ENCODE measurements at places on chromosomes 1 and 21.

DNA sequence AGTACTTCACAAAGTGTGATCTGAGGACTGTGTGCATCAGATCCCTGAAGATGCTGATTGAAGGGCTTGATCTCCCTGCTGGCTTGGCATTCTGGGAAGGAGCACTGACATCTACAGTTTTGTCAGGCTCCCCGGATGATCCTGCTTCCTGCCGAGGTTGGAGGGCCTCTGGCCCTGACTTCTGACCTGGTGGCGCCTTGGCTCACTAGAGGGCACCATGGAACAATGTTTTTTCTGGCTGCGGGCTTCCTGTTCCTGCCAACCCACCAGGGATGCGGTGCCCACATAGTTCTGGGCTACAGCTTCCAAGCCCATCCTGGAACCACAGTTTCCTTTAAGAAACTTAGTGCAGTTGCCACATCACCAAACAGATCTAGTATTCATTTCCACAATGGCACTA is 38.8 kb upstream of the RASAL2 start:
- peak; percentile 51 for DNase-seq

DNA sequence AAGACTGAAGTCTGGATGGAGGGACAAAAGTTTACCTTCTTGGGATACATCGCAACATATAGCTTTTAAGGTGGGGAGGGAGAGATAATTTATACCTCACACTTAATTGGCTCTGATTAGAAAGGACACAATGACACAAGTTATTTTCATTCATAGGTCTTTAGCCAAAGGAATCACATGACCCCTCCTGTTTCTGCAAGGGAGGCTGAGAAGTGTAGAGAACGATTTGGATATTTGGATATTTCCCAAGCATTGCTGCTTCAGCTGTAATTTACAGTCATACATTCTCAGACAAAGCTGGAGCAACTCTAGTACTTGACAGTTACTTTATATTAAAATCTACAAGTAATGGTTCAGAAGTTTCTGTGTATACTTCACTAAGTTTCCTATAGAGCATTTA is 24.2 kb downstream of the DAP3 start:
- no peak for DNase-seq

GRCh38 chr1:204368996-204369726 is 9.4 kb upstream of the PLEKHA6 start:
- peak; percentile 24 for DNase-seq

DNA sequence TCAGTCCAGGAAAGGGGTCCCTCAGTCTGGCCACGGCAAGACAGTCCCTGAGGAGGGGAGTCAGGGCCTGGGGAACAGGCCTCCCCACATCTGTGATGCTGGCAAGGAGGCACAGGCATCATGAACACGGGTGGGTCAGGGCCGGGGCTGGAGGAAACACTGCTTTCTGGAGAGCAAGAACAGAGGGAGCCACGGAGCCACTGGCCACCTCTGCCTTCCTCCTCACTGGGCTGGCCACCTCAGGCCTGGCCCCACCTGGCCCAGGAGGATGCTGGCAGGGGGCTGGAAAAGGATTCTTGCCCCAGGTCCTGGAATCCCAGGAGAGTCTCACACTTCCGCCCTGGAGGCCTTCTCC is 15.7 kb downstream of the BLACAT1 start:
- DNase-seq = no peak

DNA sequence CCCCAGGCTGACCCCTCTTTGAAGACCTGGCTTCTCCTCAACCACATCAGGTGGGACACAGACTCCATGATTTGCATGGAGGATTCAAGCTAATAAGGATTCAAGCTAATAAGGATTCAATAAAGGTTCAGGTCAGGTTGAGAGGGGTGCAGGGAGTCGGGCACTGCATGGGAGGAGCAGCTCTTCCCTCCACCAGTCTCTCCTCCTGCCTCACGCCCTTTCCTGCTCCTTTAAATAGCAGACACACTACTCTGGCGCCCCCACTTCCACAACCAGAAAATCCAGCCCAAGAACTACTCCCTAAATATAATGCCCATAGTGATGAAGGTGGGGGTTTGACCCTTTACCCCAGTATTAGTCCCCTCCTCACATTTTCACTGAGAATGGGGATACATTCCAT is 7.1 kb downstream of the MEX3A start:
- peak; percentile 39 for DNase-seq

DNA sequence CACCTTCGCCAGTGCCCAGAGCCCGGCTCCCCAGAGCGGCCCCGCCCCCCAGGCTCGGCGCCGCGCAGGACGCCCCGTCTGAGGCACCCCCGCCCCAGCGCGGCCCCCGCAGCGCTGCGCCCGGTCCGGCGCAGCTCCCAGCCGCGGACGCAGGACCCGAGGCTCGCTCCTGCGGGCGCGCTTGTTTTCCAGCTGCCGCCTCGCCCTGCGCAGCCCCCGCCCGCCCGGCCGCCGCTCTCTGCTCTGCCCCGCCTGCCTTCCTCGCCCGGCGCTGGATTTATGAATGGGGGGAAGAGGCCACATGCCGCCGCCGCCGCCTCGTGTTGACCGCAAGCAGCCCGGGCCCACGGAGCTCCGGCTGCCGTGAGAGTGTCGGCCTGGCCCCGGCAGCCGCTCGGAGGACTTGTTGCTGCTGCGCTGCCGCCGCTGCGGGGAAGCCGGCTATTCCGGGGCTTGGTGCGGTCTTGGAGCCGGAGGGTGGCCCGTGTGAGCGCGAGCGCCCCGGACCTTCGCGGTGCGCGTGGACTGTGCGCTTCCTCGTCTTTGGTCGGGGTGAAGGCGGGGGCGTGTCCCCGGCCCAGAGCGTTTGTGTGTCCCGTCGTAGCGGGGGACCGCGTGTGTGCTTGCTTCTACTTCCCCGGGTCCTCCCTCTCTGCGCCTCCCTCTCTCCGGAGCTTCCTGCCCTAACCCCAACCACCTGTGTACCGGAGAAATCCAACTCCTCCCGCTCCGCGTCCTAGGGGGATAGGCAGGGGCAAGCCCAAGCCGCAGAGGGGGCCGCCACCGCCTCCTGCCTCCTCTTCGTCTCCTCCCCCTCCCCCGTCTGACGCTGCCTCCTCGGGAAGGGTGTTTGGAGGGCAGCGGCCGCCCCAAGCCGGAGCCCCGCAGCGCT is 736 bp downstream of the KCNC4 start:
- DNase-seq = peak; percentile 55

DNA sequence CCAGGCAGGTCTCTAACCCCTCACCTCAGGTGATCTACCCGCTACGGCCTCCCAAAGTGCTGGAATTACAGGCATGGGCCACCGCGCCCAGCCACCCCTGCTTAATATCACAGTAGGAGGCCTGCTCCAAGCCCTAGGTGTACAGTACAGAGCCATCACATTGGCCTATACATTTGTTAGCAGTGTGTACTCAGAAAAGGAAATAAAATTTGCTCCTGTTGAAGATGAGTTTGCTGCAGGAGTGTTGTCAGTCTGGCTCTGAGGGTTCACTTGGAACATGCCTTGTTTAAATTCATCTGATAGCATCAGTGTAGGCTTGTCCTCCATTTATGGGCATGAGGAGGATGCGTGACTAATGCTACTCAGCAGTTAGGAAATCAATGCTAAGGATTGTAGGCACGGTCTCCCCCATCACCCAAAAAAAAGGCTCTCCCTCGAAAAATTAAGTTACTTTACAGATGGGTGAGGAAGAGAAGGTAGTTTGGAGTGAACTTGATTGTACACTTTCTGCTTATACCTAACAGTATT is 4.6 kb upstream of the ENAH start:
- no peak for DNase-seq

- no peak for DNase-seq
These were observed 60.2 kb upstream of the ACTRT2 start for GRCh38 chr1:2961081-2961480.

GRCh38 chr1:96039910-96040309 is 681.7 kb upstream of the PTBP2 start:
- no peak for DNase-seq

GRCh38 chr1:178417858-178418257 is 78.9 kb downstream of the CLEC20A start:
- DNase-seq = no peak

- DNase-seq = no peak
These were observed 32.9 kb downstream of the DUSP10 start for GRCh38 chr1:221708987-221709386.

DNA sequence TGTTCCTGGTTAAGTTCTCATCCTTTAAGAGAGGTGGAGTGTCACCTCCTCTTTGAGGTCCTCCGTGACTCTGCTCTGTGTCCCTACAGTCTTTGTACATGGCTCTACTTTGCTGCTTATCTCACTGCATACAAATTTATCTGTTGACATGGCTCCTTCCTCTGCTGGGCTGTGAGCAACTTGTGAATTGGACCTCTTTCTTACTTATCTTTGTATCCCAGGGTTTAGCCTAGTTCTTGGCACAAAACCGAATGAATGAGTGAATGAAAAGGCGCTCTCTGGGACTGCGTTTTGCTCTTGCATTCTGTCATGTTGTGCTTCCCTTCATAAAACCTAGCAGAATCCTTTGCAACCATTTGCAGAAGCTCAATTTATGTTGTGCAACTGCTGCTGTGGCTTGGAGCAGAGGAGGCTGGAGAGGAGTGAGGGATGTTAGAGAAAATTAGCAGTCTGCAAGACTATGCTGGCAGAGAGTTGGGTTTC is 12.4 kb downstream of the SLC26A9 start:
- DNase-seq = peak; percentile 85

DNA sequence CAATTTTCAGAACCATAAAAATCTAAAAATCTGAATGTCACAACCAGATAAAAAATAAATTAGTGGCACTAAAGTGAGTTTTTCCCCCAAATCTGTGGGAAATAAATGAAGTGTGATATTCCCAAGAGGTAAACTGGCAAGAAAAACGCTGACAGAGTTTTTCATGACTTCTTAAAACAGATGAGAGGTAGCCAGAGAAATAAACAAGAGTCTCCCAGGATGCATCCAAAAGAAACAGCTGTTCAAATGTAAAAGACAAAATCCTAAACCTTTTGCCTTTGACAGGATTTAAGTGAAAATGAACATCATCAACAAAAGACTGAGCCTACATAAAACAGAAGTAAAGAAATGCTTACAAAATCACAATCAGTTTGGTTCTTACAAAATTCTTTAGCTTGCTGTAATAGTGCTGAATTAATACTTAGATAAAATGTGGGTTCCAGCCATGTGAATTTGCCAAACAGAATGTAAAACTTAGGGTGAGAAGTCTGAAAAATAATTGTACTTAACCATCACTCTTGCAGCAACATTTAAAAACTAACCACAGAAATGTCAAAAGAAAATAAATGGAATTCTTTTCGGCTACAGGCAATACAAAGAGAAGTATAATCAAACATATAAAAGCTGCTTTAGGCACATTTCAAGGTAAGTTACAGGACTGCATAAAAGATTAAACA is 133.6 kb downstream of the EIF4G3 start:
- no peak for DNase-seq

GRCh38 chr1:207015791-207016190 is 16.8 kb downstream of the C1orf116 start:
- no peak for DNase-seq

GRCh38 chr1:8541961-8542521 is 224.1 kb downstream of the SLC45A1 start:
- no peak for DNase-seq

GRCh38 chr1:20654104-20654690 is 7.0 kb downstream of the DDOST start:
- no peak for DNase-seq

DNA sequence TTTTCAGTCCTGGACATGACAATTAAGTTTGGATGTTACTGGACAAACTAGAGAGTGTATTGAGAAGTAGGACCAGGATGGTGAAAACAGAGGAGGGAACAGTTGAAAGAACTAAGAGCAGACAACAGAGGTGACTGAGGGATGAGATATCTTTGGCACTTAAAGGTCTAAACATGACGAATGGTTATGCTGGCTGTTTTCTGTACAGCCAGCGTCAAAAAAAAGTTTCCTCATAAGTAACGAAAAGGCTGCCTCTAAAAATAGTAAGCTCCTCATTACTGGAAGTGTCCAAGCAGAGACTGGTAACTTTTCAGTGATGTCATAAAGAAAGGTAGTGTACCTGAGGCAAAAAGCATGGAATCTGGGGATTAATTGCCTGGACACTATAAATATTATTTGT is 35.2 kb upstream of the AK4 start:
- DNase-seq = no peak

DNA sequence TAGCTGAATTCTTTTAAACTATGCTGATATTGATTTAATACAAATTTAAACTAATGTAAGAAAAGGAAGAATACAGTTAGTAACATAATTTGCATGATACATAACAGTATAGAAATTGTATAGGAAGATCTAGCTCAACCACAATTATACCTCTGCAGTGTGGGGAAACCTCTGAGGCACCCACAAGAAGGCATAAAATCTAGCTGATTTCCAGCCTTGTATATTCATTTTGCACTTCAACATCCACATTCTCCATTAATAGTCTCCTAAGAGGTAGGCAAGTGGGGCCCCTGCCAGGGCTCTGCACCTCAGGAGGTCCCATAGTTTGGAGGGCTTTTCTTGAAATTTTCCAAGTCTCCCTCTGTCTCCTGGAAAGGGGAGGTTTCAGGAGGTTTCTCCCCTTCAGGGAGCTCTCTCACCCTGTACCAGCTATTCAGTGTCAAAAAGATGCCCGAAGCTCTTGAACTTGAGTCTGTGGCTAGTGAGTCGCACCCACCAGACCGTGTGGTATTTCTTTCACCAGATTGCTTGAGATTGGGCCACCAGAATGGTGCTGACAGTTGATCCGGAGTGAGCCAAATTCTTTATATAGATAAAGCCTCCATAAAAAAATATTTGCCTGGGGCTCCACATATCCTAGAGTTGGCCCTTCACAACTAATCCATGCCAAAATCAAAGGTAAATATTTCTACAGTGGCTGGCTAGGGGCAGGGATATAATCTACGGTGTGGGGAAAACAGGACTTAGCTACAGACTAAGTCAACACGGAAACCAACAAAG is 108.2 kb downstream of the TIAM1 start:
- DNase-seq = no peak

GRCh38 chr1:94961988-94962387 is 35.1 kb upstream of the CNN3 start:
- DNase-seq = no peak

GRCh38 chr21:32463889-32464300 is 51.4 kb downstream of the EVA1C start:
- DNase-seq = no peak

DNA sequence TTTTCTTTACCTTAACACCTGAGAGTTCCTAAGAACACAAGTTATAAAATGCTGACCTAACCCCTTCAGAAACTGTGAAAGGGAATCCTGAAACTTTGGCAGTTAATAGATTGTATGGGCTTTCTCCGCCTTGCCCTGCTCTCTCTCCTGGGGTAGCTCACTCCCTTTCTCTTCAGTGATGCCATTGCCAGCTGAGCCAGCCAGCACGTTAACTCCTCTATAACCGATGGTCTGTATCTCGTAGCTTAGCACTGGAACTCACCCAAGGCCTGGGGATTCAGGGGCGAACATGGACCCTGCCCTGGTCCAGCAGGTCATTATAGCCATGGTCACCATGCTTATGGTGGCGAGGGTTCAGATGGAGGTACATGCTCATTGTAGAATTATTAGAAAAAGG is 40.7 kb downstream of the TRAPPC10 start:
- no peak for DNase-seq

- no peak for DNase-seq
These were observed 112.3 kb downstream of the GLIS1 start for GRCh38 chr1:53626616-53627015.

GRCh38 chr1:235287208-235287882 is 40.6 kb downstream of the ARID4B start:
- DNase-seq = no peak

Data from Kasumi-1 (cell line).